ENCODE measurements at places on chromosomes 6 and 20. TPM values are rescaled to one million over a fixed set of nuclear protein-coding genes. Genes with fewer than 3 reads are reported as not detected.

MUCL3 gene
- not detected for total RNA-seq

NRSN1 gene
- not detected for total RNA-seq

DNA sequence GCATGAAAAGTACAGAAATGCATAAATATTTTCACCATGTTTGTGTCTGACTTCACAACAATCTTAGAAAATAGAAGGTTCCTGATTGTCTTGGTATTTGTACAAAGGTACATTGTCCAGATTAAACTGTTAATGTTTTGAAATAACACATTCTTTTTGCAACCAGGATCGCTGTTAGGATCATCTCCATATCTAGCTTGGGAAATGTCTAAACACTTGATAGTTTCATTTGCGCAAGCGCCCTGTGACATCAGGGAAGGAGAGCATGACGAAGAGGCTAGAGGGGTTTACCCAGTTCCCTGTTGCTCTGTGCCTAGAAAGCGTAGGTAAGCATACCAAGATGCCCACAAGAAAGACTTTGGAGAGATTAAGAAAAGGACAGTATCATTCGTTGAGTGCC lies 19.4 kb downstream of the ALDH8A1 start:
- no peak for DNase-seq

DNA sequence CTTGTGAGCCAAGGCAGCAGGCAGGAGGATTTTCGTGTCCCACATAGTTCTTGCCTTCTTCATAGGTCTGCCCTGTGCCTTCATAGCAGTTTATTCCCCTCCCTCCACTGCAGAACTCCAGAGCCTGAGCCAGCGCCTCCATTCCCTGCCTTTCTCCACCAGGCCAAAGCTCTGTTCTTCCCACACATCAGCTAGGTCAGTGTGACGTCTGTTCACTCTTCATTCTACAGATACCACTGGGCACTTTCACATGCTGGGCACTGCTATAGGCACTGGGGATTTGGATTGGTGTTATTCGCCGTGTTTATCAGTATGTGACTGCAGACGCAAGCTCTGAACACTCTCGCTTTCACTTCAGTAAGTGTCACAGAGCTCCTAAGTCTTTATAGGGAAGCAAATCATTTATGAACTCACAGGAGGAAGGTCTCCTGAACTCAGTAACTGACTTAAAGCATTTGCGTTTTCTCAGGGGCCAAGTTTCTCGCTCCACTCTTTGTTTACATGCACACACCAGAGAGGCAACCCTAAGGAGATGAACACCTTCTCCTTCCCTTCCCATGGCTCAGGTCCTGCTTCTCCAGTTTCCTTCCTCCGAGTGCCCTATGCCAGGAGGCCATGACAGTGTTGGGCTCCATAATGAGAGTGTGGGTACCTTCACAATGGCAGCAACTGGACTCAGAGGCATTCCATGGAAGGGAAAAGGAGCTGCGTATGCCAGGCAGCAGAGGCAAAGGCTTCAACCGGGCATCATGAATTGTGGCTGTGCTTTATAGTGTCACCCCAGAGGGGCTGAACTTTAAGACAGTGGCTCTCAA lies 6.3 kb upstream of the APMAP start:
- DNase-seq, result no peak

DNA sequence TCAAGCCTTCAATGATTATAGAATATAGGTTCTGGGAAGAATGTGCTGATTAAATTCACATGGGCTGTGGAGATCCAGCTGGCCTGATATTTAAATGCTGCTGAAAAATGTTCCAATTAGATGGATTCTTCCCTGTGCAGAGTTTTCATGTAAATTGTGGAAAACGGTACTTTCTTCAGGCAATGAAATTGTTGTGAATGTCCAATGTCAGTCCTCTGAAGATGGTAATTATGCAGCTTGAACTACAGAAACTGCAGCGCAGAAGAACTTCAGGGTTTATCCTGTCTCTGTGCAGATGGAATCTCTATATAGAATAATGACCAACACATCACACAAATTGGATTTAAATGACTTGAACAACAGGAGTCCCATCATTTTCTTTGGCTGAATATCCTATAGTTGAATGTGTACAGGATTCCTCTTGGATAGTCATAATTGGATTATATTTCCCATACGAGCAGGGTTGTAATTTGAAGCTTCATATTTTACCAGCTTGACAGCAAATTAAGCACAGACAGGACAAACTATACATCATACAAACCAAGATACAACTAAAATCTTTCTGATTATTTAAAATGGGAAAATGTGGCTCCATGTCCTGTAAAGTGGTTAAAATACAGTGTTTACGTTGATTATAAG lies 82.3 kb downstream of the CAP2 start:
- DNase-seq, result no peak

DNA sequence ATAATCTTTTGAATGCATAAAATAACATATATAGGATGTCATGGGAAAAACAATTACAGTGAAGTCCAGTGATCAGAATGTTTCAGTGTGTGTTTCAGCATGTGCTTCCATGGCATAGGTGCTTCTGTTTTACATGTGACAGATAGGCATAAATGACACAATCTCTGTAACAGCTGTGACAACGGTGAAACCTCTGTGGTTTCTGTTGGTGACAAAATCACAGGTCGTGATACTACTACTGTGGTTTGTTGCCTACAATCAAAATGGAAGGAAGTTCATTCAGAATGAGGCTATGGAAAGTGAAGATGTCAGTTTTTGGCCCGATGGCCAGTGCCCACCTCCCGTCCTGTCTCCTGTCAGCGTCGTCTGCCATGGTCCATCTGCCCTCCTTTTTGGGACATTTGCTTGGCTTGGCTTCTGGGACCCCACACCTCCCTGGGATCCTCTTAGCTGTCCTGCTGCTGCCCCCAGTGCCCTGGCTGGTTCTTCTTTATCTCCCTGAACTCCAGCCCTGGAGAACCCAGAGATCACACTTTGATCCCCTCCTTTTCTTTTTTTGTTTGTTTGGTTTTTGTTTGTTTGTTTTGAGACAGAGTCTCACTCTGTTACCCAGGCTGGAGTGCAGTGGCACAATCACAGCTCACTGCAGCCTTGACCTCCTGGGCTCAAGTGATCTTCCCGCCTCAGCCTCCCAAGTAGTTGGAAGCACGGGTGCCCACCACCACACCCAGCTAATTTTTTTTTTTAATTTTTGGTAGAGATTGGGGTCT lies 79.3 kb upstream of the NAA20 start:
- DNase-seq, result no peak

GRCh38 chr6:40743690-40744446 lies 156.7 kb upstream of the LRFN2 start:
- no peak for DNase-seq

- no peak for DNase-seq
Observed at GRCh38 chr20:4283016-4283415, 267.7 kb upstream of the RNF24 start.
